Stimulated activated CD4-positive, alpha-beta T cell treated with anti-CD3 and anti-CD28 coated beads, TNF-alpha, amount 100 ng/mL, for 1 hour (primary cell): ENCODE measurements at places on chromosomes 3 and 15.

DNA sequence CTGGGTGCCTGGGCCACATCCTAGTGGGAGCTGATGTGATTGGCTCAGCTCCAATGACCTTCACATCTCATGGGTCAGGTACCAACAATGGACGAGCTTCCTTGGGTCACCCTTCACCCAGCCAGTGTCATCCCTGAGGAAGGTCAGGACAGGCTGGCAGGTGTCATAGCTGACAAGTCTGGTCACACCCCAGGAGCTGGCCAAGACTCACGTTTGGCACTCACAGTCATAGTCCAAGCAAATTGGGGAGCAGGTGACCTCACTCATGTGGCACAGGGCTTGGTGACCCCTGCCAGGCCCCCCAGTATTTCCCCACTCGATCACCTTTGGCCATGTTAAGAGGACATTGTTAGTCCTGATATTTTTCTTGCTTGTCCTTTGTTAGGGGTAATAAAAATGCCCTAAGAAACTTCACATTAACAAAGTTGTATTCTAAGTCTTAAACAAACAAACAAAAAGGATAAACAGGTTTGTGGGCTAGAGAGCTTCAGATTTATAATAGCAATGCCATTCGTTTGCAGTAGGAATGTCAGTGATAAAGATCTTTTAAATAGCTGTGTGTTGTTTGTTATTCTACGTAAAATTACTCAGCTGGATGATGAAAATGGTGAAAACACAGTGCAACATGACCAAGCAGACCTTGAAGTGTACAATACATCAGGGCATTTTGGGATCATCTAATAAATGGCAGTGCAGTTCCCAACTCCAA lies 79.5 kb upstream of the POMGNT2 start:
- no peak for DNase-seq

DNA sequence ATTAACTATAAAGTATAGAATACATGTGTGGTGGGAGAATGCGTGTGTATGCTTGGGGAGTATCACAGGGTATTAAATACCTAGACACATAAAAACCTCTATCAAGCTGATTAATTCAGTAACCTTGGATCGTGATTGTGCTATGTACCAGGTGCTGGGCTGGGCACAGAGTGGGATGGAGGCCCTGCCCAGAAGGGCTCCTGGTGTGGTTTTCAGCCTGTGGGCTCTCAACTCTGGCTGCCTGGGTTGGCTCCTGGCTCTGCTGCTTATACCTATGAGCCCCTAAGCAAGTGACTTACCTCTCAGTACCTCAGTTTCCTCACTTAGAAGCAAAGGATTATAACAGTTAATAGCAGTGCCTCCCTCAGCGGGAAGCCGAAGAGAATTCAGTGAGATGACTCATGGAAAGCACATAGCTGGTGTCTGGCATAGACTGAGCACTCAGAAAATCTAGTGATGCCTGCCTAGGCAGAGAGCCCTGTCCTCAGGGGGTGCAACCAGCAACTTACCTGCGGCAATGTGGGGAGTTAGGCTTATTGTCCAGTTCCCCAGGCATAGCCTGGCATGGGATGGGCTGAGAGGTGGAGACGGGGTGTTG lies 90.6 kb upstream of the MYZAP start:
- DNase-seq: no peak

DNA sequence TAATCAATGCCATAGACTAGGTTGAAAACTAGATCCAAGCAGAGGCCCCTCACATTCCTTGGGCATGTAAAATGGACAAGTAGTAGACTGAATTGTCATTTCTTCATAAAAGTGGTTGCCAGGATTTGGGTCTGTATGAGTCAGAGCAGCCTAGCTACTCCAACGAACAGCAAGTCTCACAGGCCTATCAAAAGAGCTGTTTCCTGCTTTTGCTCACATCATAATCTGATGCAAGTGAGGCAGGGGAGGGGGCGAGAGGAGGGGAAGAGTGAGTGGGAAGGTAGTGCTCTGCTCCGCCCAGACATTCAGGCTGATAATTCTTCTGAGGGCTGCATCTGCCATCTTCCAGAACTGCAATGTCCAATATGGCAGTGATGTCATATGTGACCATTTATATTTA lies 228.9 kb upstream of the PRICKLE2 start:
- DNase-seq: no peak

- DNase-seq: no peak
Measured at GRCh38 chr3:100562224-100562857, 47.1 kb upstream of the ADGRG7 start.

- no peak for DNase-seq
Measured at GRCh38 chr3:132721479-132722164, 587 bp downstream of the NPHP3 start.

GRCh38 chr15:69298697-69299441 lies at the start of gene PAQR5:
Gene PAQR5 (plus strand): TSS chr15:69298912. CDS start chr15:69360081, 61,169 bp downstream.
- no peak for DNase-seq

GRCh38 chr15:42628761-42629160 lies 53.4 kb downstream of the STARD9 start:
- DNase-seq: no peak

DNA sequence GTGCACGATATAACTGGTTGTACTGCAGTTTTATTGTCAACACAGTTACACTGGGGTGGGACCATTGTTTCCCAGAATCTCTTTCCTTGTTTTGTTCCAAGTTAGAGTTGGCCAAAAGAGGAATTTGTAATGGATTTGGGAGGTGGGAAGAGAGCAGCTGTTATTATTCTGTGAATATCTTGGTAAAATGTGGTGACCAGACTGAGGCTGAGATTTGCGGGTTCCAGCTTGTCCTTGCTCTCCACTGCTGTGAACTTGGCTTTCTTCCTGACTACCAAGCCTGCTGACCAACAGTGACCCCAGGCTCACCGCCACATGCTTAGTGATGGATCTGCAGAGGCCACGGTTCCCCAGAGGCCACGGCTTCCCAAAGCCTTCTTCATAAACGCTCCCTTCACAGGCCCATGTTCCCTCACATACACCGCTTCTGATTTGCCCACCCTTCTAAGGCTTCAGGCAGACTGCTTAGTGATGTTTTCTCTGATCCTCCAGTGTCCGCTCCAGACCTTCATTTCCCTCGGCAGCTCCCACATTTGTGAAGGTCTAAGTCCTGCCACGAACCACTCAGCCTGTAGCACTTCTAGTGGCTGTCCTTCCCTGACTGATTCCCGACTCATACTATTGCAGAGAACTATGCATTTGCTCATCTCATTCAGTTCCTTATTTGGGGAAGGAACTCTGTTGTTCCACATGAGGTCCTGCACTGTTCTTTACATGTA lies 525.5 kb upstream of the RGMA start:
- no peak for DNase-seq

GRCh38 chr15:57806003-57806402 lies 99.5 kb downstream of the POLR2M start:
- DNase-seq: no peak

GRCh38 chr3:41199866-41200668 lies 762 bp downstream of the CTNNB1 start:
- DNase-seq: no peak

DNA sequence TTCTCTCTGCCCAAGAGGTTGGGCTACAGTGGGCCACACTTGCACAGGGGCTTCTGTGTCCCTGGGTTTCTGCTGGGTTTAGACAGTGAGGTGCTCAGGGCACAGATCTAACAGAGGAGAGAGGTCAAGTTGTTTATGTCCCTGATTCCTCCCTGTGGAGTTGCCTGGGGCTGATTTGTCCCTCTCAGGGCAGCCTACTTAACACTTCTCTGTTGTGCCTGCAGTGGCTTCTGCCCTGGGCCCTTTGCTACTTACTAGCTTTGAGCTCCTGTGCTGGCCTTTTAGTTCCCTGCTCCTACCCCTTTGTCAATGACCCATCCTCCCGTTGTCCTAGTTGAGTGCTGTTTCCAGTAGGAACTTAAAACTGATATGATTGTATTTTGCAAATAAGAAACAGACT lies 114.0 kb upstream of the RGMA start:
- no peak for DNase-seq

DNA sequence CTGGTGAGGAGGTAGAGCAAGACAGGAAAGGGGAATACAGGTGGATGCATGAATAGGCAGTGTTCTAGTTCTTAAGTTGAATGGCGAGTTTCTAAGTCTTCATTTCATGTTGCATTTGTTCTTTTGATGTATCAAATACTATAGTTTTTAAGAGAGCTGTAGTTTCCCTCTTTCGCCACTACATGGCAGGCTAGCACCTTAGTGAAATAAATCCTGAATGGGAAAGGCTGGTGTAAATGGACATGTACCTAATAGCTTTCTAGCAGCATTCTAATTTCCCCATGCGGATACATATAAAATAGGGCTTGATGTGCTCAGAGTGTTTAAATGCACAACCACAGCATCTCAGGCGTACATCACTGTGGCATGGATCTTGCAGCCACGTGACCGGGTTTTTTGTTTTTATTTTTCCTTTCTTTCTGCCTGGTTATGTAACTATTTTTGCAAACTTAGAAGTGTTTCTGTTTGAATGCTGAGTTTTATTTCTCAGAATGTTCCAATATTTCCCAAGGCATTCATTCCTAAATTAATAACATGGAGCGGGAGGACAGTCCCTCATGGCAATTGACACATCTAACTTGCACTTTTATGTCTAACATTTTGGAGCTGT lies 23.5 kb upstream of the CLN6 start:
- no peak for DNase-seq

- DNase-seq: no peak
Measured at GRCh38 chr3:55877703-55878102, 390.6 kb upstream of the WNT5A start.

DNA sequence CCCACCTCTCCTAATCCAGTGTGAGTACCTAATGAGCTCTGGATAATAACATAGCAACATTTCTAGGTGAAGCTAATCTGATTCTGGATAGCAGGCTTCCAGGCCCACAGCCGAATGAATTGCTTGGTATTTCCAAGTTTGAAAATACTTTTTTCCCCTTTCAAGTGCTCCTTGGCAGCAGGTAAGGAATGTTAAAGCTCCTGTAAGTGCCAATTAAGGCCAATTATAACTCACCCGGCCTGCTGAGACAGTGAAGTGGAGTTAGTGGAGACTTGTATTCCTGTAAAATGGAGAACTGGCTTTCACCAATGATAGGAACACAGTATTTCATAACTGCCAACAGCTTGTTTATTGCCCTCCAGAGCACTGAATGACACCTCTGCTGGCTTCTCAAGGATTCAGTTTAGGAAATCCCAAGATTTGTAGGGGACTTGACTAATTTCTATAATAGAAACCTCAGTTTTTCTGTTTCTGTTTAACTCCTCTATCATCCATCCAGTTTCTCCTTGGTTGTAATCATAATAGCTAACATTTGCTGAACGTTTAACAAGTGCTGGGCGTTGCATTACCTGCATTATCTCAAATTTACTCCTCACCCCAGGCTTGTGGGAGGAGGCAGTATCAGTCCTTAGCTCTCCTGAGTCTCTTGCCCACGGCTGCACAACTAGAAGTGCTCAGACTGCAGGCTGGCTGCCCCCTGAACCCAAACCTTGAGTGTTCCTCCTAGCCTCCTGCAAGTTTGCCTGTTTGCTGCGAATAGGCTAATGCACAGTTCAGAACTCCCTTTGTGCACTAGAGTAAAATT lies 52.7 kb upstream of the SCAANT1 start:
- DNase-seq: no peak

DNA sequence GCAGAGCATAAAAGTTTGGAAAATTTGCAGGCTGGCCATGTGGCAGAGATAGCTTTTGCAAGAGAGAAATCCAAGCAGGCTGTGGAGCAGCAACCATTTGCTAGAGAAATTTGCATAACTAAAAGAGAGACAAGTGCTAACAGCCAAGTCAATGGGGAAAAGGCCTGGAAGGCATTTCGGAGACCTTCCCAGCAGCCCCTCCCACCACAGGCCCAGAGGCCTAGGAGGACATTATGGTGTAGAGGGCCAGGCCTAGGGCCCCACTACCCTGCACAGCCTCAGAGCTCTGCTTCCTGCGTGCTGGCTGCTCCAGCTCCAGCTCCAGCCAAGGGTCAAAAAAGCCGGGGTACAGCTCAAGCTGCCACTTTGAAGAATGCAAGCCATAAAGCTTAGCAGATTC lies 82.7 kb downstream of the MYO5A start:
- DNase-seq: no peak

DNA sequence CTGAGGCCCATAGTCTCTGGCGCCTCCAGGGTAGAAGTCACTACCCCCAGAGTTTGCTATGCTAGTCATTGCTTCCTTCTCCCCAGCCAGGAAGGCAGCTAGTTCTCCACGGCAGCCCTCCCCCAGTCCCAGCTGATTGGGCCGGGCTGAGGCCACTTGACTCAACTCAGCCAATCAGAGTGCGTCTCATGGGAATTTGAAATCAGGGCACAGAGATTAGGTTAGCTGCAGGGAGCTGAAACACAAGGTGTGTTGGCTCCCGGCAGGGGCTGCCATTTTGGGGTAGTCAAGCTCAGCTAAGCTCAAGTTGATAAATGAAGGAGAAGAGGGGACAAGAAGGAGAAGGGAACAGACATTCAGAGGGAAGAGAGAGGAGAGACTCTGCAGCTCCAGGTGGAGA lies 32.8 kb downstream of the LINGO1 start:
- DNase-seq: no peak

- no peak for DNase-seq
Measured at GRCh38 chr3:197236362-197236761, 62.0 kb downstream of the DLG1 start.

DNA sequence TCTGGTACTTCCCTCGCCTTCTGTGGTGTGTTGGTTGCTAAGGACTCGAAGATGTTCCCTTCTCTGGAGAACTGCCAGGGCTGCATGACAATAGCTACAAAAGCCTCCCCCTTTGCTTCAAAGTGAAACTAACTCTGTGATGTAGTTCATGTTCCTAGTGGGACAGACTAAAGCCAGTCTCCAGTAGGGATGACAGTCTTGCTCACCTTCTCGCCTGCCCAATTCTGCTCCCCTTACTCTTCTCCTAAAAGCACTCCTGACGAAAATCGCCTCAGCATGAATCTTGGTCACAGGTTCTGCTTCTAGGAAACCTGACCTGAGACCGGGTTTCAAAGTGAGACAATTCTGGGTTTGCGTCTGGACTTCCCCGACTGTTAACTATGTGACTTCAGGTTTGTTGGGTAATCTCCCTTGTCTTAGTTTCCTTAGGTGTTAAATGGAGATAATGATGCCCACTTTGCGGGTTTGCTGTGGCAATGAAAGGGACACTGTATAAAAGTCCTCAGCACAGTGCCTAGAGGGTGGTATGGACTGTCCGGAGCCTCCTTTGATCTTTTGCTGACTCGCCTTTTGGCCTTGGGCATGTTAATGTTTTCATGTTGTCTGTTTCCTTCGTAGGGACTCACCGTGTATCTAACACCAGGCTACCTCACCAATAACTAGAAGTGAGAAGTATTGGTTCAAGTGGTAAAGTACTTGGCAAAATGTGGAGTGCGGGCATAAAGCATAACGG lies 24.9 kb upstream of the THRB start:
- no peak for DNase-seq

- no peak for DNase-seq
Measured at GRCh38 chr3:115918900-115919299, 295.6 kb downstream of the GAP43 start.
